ENCODE measurements at places on chromosomes 12 and 14.

DNA sequence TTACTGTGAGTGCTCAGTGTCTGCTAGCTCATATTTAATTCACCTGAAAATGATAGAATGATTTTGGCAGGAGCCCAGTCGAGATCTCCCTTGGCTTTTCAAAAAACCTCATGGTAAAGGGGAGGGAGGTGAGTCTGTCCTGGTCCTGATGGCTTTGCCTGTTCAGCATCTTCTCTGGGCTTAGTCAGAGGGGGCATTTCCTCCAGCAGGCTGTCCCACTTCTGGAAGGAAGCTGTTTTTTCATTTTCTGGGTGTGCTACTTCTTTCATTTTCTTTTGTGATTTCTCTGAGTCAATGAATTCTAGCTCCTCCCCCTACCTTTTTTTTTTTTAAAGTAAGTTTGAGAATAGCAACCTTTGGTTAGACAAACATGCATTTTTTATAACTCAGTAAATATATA is 58.8 kb downstream of the TMX1 start:
- DNase-seq, result no peak

GRCh38 chr14:51774209-51774608 is 86.2 kb upstream of the GNG2 start:
- DNase-seq, result no peak

GRCh38 chr14:77502109-77502782 is 3.6 kb upstream of the ISM2 start:
- no peak for DNase-seq

DNA sequence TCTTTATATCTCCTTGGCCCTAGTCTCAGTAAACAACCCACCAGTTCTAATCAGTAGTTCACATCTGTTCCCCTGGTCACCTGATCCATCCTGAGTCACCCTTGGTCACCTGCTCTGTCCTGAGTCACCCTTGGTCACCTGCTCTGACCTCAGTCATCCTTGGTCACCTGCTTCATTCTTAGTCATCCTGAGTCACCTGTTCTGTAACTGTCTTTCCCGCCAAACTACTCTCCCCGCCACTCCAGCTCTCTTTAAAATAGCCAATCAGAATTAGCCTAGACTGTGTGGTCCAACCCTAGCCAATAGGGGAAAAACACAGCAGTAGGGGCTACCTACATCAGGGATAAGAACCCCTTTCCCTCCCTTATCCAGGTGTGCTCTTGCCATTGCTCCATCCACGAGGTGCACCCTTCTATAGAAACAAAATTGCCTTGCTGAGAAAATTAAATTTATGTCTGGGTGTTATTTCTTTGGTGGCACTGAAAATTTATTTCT is 245.4 kb upstream of the DIO3 start:
- no peak for DNase-seq

Measured in HAP-1 (cell line).